ENCODE measurements at places on chromosomes 12 and 14. TPM values are rescaled to one million over a fixed set of nuclear protein-coding genes. Genes with fewer than 3 reads are reported as not detected.

LRFN5 gene
- total RNA-seq: not detected

C3AR1 gene
- 7.3 TPM for total RNA-seq

GRIN2B gene
- total RNA-seq: not detected

ADAM20 gene
- total RNA-seq: 0.65 TPM

TOX4 gene
- total RNA-seq: 81.7 TPM

DNA sequence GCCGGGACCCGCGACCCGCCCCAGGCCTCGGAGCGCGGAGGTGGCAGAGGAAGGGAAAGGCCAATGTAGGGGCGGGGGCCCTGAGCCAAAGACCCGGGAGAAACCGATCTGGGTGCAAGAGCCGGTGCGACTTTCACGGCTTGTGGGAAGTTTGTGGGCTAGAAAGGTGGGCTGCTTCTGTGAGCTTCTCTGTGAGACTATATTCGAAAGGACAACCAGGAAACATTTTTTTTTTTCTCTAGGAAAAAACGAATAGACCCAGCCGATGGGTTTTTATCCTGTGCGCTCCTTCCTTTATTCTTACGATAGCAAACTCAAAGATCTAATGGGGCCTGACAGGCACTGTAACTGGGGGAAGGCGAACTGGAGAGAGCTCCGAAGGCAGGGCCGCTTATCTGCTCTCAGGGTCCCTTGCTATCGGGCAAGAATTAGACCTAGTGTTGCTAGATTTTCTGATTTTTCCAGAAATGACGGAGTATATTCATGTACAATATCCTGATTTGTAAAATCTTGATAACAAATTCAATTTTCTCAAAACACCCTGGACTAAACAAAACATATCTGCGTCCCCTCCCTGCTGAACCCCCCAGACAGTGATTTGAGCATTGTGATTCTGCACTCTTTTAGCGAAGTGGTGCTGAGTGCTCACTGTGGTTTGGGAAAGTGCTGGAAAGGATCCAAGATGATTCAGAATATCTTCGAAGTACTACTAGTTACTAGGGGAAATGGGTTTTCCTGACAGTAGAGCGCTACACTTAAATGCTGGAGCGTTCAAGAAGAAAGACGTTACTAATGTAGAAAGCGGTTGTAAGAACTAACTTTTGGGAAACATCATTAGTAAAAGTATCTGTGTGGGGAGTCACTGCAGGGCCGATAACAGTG, 563 bp upstream of the STXBP6 start:
- no peak for ATAC-seq

DNA sequence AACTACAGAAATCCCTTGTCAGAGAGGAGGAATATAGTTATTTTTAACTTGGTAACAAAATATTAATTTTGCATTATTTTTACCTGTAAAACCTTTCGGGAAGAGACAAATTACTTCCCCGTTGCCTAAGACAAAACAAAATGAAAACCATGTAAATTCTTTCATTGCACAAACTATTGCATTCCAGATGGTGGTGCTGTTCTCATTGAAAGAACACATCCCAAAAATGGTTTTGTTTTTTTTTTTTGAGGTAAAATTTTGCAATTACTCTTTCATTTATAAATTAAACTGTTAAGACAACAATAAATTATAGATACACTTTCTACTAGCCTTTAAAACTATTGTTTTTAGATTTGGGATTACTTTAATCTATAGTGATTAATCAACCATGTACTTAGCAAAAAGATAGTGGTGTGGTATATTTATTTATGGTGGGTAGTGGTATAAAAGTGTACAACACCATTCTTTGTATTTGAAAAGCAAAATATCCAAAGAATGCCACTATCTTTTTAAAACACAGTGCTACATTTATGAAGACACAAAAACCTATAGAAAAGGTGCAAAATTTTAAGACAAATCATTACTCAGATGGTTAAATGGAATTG, 115.5 kb downstream of the SLC38A1 start:
- no peak for ATAC-seq

- ATAC-seq: peak; percentile 58
Measured at GRCh38 chr12:9794484-9795093, 32.7 kb upstream of the KLRF1 start.

GRCh38 chr12:52415870-52416750, 10.0 kb upstream of the KRT82 start:
- no peak for ATAC-seq

DNA sequence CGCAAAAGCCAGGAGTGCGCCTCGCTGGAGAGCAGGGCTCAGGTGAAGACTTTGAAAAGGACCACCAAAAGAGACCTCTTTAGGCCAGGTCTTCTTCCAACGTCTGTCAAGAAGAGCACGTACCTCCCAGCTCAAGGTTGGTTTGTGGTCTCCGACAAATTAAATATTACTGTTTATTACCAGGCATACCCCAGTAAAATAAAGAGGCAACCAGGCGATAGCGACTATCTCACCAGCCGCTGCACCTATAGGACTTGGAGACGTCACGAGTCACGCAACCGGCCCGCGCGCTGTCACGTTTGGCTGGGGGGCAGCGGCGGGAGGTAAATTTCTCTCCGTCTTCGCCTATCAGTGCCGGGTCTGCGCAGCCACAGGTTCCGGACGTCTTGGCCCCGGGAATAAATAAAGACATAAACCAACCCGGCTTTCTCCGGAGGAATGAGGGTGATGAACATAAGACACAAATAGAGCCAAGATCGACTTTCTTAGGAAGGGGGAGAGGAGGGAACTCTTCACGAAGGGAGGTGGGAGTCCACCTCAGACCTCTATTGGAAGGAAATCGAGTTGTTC, 2.0 kb upstream of the TBX5 start:
- no peak for ATAC-seq

- peak; percentile 32 for ATAC-seq
Measured at GRCh38 chr14:21921453-21921852, 247.8 kb upstream of the OR4E1 start.

DNA sequence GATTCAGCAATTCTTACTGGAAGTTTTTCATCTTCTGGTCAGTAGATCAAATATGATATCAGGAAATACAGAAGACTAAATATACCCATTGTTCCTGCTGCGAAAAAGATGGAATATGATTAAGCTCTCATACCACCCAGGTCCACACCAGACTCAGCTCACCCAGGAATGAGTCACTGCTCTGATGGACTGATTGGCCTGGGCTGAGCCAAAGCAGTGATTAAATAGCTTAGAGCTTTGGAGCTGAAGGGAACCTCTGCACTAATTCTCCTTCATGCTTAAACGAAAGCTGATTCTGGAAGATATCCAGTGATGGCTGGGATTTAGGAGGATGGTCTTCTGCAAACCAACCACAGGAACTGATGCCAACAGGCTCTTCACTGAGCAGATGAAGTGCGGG, 62.0 kb upstream of the SYT1 start:
- ATAC-seq: no peak

GRCh38 chr12:109461846-109462756, 15.0 kb downstream of the KCTD10 start:
- ATAC-seq: no peak

GRCh38 chr14:40694023-40694422, 912.7 kb upstream of the LRFN5 start:
- ATAC-seq: no peak

GRCh38 chr12:53754633-53755264, 3.0 kb upstream of the CISTR start:
- no peak for ATAC-seq

DNA sequence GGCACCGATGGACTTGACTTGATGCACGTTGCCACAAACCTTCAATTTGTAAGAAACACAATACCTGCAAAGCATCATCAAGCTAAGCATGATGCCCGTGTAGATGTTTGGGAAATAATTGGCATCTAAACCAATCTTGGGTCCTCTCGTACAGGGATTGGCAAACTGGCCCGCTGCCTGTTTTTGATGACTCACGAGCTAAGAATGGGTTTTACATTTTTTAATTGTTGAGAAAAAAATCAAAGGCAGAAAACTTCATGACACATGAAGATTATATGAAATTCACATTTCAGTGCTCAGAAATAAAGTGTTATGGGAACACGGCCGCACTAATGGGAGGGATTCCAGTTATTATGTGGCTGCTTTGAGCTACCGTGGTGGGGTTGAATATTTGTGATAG, 10.9 kb downstream of the MTA1 start:
- ATAC-seq: no peak
